ENCODE measurements at places on chromosomes 11 and 22. TPM values are rescaled to one million over a fixed set of nuclear protein-coding genes. Genes with fewer than 3 reads are reported as not detected.

- no peak overlapping the region for H3K4me3 ChIP-seq
- peak overlapping the region; percentile 75 for H3K27ac ChIP-seq
- H3K36me3 ChIP-seq: no peaks in the 10 kb centered on the region
- DNase-seq: no peak
- H3K27me3 ChIP-seq: peaks cover 9% of the 10 kb centered on the region
These were observed 13.0 kb upstream of the CDC42EP1 start for GRCh38 chr22:37547251-37547741.

- no peak overlapping the region for H3K27ac ChIP-seq
- H3K27me3 ChIP-seq: peaks cover 1% of the 10 kb centered on the region
These were observed 62.7 kb downstream of the HIRA start for GRCh38 chr22:19368876-19369275.

DNA sequence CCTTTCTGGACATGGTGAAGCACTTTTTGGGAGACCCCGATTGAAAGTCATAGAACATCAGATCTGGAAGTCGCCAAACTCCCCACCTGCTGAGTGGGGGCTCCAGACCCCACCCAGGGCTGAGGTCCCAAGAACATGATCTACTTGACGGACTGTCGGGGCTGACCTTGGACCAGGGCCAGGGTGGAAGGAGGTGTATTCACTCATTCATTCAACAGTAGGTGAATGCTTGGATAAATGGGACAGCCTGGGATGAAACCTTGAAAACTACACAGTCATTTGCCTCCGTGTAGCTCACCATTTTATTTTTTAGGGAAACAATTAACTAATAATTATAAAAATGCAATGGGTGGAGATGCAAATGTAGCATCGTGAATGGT lies 629.0 kb downstream of the BRD1 start:
- H3K4me1 ChIP-seq: peaks cover 4% of the 10 kb centered on the region
- H3K27me3 ChIP-seq: peaks cover 1% of the 10 kb centered on the region
- no peak overlapping the region for H3K4me3 ChIP-seq
- no peaks in the 10 kb centered on the region for H3K36me3 ChIP-seq

GRCh38 chr11:84853841-84854497 lies 773.2 kb downstream of the DLG2 start:
- no peaks in the 10 kb centered on the region for H3K36me3 ChIP-seq
- no peak for DNase-seq
- H3K27ac ChIP-seq: no peak overlapping the region

DLG2 gene
- 5.1 TPM for total RNA-seq

DCPS gene
- total RNA-seq: 11.3 TPM

LMNTD2 gene
- 4.2 TPM for total RNA-seq
